ENCODE measurements at places on chromosomes 3 and 15.

- no peak for DNase-seq
Measured at GRCh38 chr3:176522436-176522835, 674.8 kb downstream of the TBL1XR1 start.

GRCh38 chr15:67853454-67853853 lies 13.6 kb upstream of the RNU6-1 start:
- no peak for DNase-seq

- DNase-seq = no peak
Measured at GRCh38 chr15:98653686-98654085, 5.3 kb downstream of the IGF1R start.

DNA sequence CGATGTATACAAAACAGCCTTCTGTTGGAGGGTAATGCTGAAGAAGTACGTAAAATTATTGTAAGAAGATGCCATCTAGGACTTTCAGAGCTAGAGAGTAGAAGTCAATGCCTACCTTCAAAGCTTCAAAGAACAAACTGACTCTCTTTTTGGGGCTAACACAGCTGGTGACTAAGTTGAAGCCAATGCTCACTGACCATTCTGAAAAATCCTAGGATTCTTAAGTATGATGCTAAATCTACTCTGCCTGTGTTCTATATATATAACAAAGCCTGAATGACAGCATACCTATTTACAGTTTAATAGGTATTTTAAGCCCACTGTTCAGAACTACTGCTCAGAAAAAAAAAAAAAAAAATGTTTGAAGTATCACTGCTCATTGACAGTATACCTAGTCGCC lies 18.9 kb downstream of the ADPGK start:
- DNase-seq = no peak

GRCh38 chr3:103085465-103085864 lies 650.6 kb downstream of the ZPLD1 start:
- DNase-seq = no peak

DNA sequence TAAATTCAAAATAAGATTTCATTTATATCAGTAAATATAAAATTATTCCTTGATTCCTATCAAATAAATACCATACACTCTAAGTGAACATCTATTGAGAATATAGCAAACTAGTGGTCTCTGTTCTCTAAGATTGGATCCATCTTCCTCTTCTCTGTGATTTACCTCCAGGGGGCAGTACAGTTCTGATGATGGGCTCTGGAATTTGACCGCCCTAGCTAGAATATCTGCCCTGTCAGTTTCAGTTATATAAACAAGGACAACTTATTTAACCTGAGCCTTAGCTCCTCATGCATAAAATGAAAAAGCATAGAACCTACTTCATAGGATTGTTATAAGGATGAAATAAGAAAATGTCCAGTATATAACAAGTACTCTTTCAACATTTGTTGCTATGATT lies 171.1 kb upstream of the CCDC54 start:
- DNase-seq = peak; percentile 11

DNA sequence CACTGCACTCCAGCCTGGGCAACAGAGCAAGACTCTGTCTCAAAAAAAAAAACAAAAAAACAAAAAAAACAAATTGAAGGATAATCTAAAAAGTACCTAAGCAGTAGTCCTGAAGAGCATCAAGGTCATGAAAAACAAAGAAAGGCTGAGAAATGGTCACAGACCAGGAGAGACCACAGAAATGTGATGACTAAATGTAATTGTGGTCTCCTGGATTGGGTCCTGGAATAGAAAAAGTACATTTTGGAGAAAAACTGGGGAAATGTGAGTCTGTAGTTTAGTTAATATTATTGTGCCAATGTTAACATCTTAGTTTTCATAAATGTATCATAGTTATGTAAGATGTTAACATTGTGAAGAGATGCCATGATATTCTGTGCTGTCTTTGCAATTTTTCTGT lies 267.5 kb upstream of the NR2E3 start:
- no peak for DNase-seq

DNA sequence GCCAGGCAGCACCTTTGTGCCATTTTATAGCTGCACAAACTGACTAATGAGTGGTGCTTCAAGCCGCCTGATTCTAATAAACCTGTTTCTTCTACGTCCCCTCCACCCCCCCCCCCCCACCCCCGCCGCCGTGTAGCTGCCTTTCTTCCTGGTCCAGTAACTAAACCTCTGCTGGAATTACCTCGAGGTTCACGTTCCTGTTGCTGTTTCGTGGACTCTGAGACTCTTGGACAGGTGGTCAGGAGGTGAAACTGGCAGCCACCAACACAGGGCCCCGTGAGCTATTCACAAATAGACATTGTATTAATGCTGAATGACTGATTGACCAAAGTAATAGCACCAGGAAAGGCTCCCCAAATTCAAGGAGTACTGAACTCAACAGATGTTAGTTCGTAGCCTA lies 73.9 kb downstream of the TRIM69 start:
- no peak for DNase-seq

DNA sequence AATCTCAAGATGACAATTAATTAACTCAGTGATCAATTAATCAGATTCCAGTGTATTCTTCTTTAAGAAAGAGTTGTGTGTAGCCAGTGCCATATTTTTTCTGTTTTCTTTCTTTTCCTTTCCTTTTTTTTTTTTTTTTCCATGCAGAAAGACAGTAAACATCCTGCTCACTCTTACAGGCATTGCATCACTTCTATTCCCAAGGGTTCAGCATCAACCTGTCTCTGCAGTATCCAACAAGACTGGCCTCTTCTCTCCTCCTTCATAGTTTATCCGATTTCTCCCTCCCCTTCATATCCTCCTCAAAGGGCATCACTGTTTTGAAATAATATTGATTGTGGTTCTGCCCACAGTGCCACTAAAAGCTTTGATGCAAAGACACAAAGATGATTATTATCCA lies 17.0 kb upstream of the SLC9A9 start:
- DNase-seq = no peak

DNA sequence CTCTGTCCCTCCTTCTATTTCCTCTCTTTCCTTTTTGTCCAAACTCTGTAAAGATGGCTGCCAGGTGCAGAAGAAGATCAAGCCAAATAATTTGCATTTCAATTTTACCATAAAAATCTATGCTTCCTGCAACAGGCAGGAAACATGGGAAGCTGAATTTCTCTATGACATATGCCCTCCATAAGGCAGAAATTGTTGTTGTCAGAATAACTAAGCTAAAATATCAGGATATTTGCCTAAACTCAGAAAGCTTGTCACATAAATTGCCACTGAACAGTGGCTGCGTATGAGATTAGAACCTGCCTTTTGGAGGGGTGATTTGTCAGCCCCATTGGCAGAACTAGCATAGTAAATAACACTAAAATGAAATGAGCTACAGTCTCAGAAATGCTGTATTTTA lies 288.3 kb upstream of the LMCD1 start:
- no peak for DNase-seq

DNA sequence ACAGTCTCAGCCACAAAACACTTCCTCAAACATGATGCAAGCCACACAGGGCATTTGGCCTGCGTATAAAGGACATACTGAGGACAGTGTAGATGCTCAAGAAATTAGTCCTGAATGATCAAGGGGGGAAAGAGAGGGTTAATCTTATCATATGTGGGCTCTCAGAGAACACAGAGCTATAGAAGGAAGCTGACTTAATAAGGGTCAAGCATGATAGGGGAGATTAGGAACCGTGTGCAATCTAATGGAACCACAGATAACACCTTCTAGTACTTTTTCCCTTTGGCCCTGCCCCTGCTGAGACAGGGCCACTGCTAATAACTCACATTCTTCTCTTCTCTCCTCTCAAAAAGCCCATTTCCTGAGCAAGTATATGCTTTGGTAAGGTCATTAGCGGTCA lies 114.1 kb upstream of the ADAMTS9 start:
- DNase-seq = no peak

- no peak for DNase-seq
Measured at GRCh38 chr3:119571230-119571629, 8.1 kb upstream of the ADPRH start.

- no peak for DNase-seq
Measured at GRCh38 chr15:84915606-84915958, 31.1 kb downstream of the SLC28A1 start.

DNA sequence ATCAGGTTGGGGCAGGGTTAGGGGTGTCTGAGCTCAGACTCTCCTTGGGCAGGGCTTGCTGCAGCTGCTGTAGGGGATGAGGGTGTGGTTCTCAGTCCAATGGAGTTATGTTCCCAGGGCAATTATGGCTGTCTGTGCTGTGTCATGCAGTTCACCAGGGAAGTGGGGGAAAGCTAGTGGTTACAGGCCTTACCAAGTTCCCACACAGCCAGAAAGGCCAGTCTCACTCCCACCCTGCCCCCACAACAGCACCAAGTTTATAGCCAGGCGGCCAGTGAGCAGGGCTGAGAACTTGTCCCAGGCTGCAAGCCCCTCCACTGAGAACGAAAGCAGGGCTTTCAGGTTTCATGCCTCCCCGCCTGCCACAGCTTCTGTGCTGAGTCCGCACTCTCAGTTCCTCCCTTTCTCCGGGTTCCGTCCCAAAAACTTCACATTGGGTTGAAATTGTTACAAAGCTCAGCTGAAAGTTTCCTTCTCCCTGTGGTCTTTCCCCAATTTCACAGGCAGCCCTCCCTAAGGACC lies 19.6 kb upstream of the CPOX start:
- DNase-seq = no peak

DNA sequence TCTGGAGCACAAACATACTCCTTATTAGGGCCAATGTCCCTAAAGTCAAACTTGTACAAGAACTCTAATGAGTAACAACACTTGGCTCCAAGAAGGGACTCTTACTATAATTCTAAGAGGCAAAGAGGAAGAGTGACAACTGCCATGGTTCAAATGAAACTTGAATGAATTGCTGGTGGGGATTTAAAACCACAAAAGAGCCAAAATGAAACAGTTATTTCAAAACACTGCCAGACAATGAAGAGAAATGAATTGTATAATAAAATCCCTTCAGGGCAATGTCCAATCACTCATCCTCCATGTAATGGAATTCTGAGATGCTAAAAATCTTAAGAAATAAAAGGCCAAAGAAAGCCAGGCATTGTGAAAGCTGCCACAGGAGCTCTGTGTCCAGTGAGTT lies 14.2 kb downstream of the THRB start:
- DNase-seq = no peak

DNA sequence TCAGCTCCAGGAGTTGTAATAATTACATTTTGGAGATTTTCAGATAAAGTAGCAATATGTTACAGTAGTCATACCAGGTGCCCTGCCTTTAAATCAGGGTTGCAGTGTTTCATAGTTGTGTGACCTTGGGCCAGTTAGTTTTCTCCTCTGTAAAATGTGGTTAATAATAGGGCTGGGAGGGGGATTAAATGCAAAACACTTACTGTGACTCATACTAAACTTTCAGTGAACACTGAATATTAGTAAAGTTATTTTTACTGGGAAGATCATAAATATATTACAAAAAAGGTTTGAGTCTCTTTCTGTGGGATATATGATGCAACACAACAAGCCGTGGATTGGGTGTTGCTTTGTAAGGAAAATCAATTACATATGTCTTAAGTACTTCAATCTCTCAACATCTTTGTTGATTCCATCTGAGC lies 1.1 kb upstream of the EBLN2 start:
- no peak for DNase-seq

- DNase-seq = no peak
Measured at GRCh38 chr15:60673918-60674558, 195.1 kb upstream of the ICE2 start.

DNA sequence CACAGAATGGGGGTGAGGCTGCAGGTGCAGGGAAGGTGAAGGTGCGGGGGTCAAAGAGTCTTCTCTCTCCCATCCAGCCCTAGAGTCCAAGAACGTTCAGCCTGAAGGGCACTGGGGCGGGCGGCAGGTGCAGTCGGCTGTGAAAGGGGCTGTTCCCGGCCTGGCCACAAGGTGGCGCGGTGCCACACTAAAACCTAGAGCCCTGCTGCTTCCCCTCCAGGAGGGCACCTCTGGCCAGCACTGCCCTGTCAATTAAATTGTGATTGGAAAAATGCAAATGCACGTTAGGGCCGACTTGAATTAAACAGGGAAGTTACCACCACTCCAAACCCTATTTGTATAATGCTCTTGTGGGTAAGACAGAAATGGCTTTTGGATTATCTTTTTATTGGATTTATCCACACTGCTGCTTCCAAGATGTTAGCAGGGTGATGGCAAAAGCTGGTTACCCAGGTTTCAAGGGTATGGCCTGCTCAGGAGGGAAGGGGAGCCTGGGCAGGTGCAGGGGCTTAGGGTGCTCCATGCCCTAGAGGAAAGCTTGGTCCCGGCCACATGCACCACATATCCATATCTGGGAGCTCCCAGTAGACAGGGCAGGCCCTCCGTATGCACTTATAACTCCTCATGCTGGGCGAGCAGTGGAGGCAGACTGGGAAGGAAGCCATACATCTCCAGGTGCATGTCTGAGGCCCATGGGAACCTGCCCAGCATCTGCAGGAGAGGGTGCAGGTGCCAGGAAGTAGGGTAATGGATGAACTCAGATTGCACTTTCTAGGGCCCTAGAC lies 119.8 kb downstream of the ADCY5 start:
- DNase-seq = peak; percentile 85

DNA sequence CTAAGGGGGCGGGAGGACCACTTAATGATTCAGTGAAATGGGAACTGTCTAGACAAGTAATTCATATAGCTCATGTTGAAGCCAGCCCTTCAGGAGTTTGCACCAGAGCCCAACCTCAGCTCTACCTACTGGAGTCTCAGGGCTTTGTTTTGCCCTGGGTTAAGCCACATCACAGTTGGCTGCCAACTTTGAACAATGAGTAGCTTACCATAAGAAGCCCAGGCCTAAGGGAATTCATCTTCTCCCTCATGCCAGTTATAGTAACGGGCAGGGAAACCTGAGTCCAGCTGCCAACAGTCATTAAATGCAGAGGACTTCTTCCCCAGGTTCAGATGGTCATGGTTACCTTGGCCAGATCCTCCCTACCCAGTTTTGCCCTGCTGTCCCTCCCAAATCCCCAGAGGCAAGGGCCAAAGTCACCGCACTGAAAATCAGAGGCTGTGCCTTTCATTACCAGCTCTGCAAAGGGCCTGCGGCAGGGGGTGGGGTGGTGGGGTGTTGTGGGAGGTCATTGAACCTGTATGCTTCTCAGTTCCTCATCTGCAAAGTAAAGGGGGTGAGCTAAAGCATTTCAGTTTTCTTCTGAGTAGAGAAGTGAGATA lies 302.2 kb upstream of the NR2E3 start:
- DNase-seq = no peak

DNA sequence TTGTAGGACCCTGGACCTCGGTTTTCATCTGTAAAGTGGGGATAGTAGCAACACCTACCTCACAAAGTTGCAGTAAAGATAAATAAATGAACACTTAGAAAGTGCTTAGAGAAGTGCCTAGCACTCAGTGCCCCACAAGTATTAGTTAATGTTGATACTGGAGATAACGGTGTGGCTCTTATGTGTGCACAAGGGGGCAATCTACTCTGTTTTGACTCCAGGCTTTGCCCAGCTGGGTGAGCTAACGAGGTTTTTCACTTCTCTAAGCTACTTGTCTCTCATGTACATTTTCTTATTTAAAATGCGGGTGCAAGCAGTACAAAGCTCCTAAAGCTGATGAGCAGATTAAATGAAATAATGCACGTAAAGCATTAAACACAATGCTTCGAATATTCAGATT lies 193.5 kb upstream of the ICE2 start:
- no peak for DNase-seq

- DNase-seq = no peak
Measured at GRCh38 chr15:99307735-99308134, 56.5 kb downstream of the LRRC28 start.

- no peak for DNase-seq
Measured at GRCh38 chr3:171809611-171809860, 747 bp downstream of the PLD1 start.
